ENCODE measurements at places on chromosomes 5 and 9. TPM values are rescaled to one million over a fixed set of nuclear protein-coding genes. Genes with fewer than 3 reads are reported as not detected.
A peak's percentile ranks its signal among the peaks of the same experiment; 100 is the strongest.

Gene PCDHAC2
- 15.5 TPM for total RNA-seq

Gene TRIM36
- total RNA-seq, result 106 TPM

Gene IL7R
- 7.6 TPM for total RNA-seq

Gene TLR4
- total RNA-seq, result 5.0 TPM

Gene OMD
- total RNA-seq, result 1.1 TPM

Gene ELAVL2
- total RNA-seq, result 75.7 TPM

- no peak overlapping the region for H3K4me3 ChIP-seq
- no peak for DNase-seq
- no peaks in the 10 kb centered on the region for H3K36me3 ChIP-seq
- no peaks in the 10 kb centered on the region for H3K27me3 ChIP-seq
- no peak overlapping the region for H3K27ac ChIP-seq
Measured at GRCh38 chr5:143653766-143654282, 158.1 kb upstream of the HMHB1 start.

DNA sequence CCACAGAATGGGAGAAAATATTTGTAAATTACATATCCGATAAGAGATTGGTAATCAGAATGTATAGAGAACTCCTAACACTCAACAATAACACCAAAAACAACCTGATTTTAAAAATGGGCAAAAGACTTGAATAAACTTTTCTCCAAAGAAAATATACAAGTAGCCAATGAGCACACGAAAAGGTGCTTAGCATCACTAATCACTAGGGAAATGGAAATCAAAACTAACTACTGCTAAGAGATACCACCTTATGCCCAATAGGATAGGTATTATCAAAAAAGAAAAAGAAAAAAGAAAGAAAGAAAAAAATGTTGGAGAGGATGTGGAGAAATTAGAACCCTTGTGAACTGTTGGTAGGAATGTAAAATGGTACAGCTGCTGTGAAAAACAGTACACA is 212.1 kb downstream of the TLR4 start:
- no peak for DNase-seq
- H3K36me3 ChIP-seq, result no peaks in the 10 kb centered on the region
- no peak overlapping the region for H3K4me3 ChIP-seq
- H3K27me3 ChIP-seq, result no peaks in the 10 kb centered on the region
- no peaks in the 10 kb centered on the region for H3K4me1 ChIP-seq
- no peak overlapping the region for H3K27ac ChIP-seq

DNA sequence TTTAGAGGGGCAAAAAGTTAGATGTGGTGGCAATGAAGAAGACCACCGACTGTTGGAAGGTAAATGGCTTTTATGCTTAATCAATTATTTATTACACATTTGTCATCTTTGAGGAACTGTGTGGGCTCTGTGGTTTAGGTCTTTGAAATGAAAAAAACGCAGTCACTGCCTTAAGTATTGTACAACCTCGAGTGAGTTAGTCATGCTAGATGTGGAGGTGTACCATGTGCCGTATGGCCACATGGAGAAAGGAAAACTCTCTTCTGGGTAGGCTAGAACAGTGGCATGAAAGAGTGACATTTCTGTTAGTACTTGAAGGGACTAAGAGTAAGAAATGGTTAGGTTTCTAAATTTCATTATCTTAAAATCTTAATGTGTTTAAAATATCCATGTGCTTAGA is 166.1 kb downstream of the HACD4 start:
- DNase-seq, result no peak
- no peak overlapping the region for H3K4me3 ChIP-seq
- no peaks in the 10 kb centered on the region for H3K4me1 ChIP-seq
- H3K36me3 ChIP-seq, result no peaks in the 10 kb centered on the region

- H3K4me3 ChIP-seq, result peak overlapping the region; percentile 64
- H3K36me3 ChIP-seq, result no peaks in the 10 kb centered on the region
- H3K4me1 ChIP-seq, result peaks cover 12% of the 10 kb centered on the region
- H3K27me3 ChIP-seq, result no peaks in the 10 kb centered on the region
Measured at GRCh38 chr9:132241840-132242620, 80.2 kb downstream of the NTNG2 start.

GRCh38 chr5:134174841-134175839 is 1.6 kb downstream of the SKP1 start:
- H3K4me1 ChIP-seq, result peaks cover 25% of the 10 kb centered on the region
- peak overlapping the region; percentile 94 for H3K4me3 ChIP-seq
- no peaks in the 10 kb centered on the region for H3K36me3 ChIP-seq
- no peak overlapping the region for H3K27ac ChIP-seq
- H3K27me3 ChIP-seq, result no peaks in the 10 kb centered on the region
- no peak for DNase-seq

GRCh38 chr9:94445863-94446262 is 109.0 kb upstream of the PCAT7 start:
- H3K4me1 ChIP-seq, result no peaks in the 10 kb centered on the region
- H3K4me3 ChIP-seq, result no peak overlapping the region
- no peaks in the 10 kb centered on the region for H3K27me3 ChIP-seq
- no peaks in the 10 kb centered on the region for H3K36me3 ChIP-seq
- H3K27ac ChIP-seq, result no peak overlapping the region

GRCh38 chr9:90979639-90980038 is 178.0 kb downstream of the SYK start:
- H3K4me3 ChIP-seq, result no peak overlapping the region
- DNase-seq, result no peak
- no peaks in the 10 kb centered on the region for H3K4me1 ChIP-seq

DNA sequence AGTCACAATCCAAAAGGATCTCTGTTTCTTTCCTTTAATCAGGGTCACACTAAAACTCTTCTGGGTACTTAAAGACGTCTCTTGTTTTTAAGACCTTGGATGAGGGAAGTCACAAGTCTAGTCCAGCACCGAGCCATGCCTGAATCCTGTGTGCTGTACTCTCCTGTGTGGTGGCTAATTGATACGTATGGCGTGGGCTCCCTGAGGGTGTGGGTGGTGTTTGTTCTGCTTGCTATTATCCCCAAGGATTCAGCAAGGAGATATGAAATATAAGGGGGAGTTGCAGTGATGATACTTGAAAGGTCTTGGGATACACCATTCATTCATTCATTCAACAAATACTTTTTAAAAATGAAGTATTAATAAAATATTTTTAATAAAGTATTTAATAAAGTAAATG is 128.3 kb downstream of the ARHGEF28 start:
- H3K27ac ChIP-seq, result no peak overlapping the region
- no peak overlapping the region for H3K4me3 ChIP-seq
- no peak for DNase-seq
- H3K36me3 ChIP-seq, result no peaks in the 10 kb centered on the region
- H3K4me1 ChIP-seq, result peaks cover 10% of the 10 kb centered on the region

DNA sequence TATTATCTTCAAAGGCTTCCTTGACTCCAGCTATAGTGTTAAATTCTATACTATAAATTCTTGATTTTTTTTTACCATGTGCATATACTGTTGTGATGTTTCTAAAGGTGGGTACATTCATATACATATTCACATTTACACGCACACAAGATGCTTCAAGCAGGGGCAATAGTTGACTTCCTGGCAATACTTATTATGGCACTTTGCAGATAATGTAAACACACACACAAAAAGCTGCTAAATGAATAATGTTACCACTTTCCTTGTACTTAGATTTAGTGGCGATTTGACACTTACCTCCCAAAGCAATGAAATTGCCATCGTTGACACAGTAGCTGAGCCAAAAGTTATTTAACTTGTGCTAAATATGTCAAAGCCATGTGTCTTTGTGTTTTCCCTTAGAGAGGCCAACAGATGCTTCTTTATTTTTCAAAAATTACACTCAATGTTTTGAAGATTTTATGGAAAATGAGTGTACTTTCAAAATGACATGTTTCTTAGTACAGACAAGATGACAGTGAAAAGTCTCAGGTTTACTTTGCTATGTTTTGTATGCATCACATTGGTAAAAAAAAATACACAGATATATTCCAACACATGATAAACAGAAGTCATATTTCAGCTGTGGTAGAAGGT is 12.2 kb upstream of the ERAP2 start:
- no peak overlapping the region for H3K4me3 ChIP-seq
- no peak for DNase-seq
- no peaks in the 10 kb centered on the region for H3K36me3 ChIP-seq
- no peaks in the 10 kb centered on the region for H3K27me3 ChIP-seq
- no peaks in the 10 kb centered on the region for H3K4me1 ChIP-seq

DNA sequence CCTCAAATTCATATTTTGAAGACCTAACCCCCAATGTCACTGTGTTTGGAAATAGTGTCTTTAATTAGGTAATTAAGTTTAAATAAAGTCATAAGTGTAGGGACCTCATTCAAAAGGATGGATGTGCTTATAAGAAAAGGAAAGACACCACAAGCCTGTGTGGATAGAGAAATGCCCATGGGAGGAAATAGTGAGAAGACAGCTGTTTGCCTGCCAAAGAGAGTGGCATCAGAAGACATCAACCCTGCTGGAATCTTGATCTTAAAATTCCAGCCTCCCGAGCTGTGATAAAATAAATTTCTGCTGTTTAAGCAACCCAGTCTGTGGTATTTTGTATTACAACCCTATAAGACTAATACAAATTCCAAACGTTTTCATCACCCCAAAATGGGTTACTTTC is 1867.9 kb upstream of the NUDT12 start:
- H3K4me3 ChIP-seq, result no peak overlapping the region
- H3K36me3 ChIP-seq, result no peaks in the 10 kb centered on the region
- H3K27me3 ChIP-seq, result no peaks in the 10 kb centered on the region
- no peaks in the 10 kb centered on the region for H3K4me1 ChIP-seq
- DNase-seq, result no peak

DNA sequence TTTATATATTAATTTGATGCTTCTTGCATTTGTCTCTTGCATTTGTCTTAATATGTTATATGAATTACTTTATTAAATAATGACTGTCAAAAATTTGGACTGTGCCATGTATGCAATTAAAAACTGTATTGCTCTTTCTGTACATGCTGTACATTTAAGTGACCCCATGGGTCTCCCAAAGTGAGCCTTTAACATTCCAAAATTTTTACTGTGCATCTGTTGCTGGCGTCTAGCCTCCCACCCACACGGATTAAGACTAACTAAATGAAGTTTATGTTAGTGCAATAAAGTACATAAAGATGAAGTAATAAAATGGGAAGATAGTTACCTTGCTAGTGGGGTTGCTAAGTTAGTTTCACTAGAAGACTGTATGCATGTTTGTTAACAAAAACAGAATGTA is 48.5 kb downstream of the ADAMTS19 start:
- DNase-seq, result no peak
- no peaks in the 10 kb centered on the region for H3K36me3 ChIP-seq
- no peak overlapping the region for H3K27ac ChIP-seq
- H3K4me1 ChIP-seq, result no peaks in the 10 kb centered on the region
- no peaks in the 10 kb centered on the region for H3K27me3 ChIP-seq

DNA sequence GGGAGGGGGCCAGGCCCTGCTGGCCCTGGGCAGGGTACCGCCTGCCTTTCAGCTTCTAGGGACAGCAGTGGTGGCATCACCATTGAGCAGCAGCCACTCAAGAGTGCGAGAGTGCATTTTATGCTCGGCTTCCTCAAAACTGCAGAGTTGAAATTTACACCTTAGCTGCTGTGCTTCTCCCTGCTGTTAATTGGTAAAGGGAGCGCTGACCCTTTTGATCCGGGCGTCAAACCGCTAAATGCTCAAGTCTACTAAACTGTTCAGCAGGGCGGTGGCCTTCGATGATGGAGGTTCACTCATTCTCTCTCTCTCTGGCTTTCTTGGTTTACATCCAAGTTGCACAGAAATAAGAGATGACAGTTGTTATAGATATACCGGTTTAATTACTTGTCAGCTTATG is 368.6 kb upstream of the IRX2 start:
- no peak for DNase-seq
- H3K27me3 ChIP-seq, result no peaks in the 10 kb centered on the region
- no peaks in the 10 kb centered on the region for H3K36me3 ChIP-seq
- no peaks in the 10 kb centered on the region for H3K4me1 ChIP-seq
- H3K4me3 ChIP-seq, result no peak overlapping the region

DNA sequence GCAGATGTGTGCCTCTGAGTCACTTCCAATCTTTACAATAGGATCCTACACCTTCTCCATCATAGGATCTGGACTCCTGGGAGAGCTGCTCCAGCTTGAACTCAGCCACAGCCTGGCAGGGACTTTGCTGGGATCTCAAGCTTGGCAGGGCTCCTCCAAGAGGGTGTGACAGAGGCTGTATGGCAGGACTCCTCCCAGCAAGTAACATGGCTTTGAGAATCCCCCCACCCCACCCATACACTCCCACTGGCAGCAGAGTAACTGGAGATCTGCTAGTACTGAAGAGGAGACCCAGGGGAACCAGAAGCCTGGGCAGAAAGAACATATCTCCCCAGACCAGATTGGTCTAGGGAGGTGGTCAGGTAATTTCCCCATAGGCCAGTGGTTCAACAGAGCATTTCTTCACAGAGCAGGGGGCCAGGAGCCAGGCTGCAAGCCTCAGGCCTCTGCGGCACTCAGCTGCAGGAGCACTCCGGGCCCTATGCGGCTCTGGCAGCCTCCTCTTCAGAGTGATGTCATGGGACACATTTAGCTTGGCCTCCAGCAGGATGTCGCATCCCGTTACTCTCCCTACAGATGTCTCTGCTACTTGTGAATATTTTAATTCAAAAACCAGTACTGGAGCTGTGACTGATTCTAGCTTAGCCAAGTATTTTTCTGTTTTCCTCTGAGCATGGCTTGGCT is 1.7 kb upstream of the ACSL6 start:
- no peaks in the 10 kb centered on the region for H3K36me3 ChIP-seq
- H3K27ac ChIP-seq, result no peak overlapping the region
- DNase-seq, result peak; percentile 11

DNA sequence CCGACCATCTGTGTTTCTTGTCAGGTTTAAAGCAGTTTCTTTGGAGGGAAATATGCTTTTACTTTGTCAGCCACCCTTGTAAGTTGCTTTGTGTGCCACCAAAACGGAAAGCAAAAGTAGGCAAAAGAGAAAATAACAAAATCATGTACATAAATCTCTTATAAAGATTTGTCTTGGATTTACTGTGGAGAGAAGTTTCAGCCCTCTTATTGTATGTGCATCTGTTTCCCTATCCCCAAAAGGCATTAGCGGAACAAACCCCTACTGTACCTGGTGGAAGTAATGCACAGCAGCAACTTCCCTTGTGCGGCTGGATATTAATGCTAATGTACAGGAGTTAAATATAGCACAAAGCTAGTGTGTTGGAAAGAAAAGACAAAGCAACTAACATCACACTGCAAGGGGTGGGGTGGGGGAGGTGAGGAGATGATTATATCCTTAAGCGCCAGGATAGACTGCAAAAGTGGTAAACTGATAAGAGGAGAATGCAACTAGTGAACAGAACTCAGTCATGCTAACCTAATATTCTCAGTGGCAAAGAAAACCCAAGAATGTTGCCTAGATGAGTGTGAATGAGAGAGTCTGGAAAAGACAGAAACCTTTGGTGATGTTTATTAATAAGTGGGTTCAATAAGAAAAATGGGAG is 396.5 kb upstream of the MEF2C start:
- no peak overlapping the region for H3K27ac ChIP-seq
- H3K4me3 ChIP-seq, result no peak overlapping the region
- H3K27me3 ChIP-seq, result no peaks in the 10 kb centered on the region
- no peak for DNase-seq

Data from testis (tissue), 5 donors.